ENCODE measurements at places on chromosomes 5 and 9.

- DNase-seq = no peak
These were observed 75.8 kb downstream of the KCNIP1 start for GRCh38 chr5:170579601-170580000.

- DNase-seq = no peak
These were observed 42.9 kb downstream of the STARD4 start for GRCh38 chr5:111469293-111469896.

GRCh38 chr9:137977571-137978261 is 100.1 kb downstream of the CACNA1B start:
- DNase-seq = no peak

- no peak for DNase-seq
These were observed 4.7 kb downstream of the GOLGA2 start for GRCh38 chr9:128271112-128271511.

GRCh38 chr9:128335161-128335560 is 5.2 kb upstream of the SLC27A4 start:
- DNase-seq = no peak

DNA sequence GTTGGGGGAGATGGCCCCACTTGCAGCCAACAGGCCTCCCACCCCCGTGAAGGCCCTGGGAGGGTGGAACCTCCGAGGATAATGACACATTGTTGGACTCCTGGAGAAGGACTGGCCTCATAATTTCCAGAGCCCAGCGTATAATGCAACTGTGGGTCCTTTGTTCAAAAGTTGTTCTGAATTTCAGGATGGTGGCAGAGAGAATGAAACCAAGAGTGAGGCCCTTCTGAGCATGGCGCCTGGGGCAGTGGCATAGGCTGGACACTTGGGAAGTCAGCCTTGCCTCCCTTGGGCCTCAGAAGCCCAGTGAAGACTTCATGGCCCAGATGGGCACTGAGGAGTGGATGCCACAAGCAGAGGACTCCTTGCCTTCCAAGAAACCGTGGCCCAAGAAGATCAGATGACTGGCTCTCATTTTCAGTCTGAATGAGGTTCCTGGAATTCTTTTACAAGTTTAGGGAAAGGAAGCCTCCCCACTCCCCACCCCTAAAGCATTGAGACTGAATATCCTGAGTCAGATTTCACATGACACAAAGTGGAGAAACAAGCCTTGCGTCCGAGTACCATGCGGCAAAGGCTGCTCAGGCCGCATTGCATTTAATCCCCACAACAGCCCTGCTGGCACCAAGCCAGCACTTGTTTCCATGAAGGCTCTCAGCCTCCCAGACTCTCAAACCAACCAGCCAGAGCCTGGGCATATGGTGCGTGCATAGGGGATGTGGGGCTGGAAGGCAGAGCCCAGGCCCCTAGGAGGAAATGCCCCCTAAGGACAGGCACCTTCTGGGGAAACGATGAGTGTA is 96.7 kb upstream of the SMIM23 start:
- no peak for DNase-seq

GRCh38 chr5:50751064-50751657 is 84.7 kb downstream of the PARP8 start:
- DNase-seq = peak; percentile 8

DNA sequence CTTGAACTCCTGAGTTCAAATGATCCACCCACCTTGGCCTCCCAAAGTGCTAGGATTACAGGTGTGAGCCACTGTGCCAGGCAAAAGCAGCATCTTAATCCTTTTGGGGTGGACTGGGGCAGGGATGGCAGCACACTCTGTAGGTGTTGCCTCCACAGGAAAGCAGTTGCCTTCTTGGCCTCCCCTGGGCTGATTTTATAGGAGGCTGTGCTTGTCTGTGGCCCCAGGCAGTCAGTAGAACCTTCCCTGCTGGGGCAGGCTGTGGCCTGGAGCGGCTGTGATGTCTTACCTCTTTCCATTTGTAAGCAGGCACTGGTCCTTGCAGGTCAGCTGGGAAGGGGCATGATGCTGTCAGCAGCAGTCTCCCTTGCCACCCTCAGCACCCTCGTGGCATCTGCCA is 49.8 kb downstream of the PRRC2B start:
- no peak for DNase-seq

- DNase-seq = no peak
These were observed 11.9 kb downstream of the LPCAT1 start for GRCh38 chr5:1511651-1512540.

DNA sequence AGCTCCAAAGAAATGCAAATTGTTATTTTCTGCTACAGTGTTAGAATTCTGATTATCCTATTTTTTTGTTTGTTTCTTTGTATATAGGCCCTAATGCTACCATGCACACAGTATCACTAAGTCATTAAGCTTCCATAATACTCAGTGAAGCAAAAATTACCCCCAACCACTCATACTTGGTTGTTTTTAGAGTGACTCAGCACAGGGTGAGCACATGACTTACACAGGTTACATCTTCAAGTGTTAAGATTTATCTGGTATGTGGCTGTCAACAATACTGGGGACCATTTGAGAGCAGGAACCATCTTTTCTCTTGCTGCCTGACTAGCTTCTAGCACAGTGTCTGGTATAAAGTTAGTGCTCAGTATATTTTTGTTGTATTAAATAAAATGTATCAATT is 255.8 kb upstream of the SLC24A2 start:
- no peak for DNase-seq

DNA sequence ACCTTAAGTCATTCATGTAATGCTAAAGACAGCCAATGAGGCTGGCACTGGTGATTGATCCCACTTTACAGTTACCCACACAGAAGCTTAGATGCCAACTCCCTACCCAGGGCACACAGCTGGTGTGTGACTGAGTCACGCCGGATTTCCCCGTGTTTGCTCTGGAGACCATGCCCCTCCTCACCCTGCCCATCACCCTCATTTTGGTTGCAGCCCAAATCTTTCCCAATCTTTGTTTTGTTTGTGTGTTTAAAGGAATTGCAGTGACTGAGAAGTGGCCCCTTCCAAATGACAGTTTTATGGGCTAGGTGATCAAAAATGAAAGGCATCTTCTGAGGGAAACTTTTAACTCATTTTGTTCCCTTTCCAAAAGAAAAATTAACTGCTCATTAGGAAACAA is 10.9 kb downstream of the FBXL7 start:
- no peak for DNase-seq

DNA sequence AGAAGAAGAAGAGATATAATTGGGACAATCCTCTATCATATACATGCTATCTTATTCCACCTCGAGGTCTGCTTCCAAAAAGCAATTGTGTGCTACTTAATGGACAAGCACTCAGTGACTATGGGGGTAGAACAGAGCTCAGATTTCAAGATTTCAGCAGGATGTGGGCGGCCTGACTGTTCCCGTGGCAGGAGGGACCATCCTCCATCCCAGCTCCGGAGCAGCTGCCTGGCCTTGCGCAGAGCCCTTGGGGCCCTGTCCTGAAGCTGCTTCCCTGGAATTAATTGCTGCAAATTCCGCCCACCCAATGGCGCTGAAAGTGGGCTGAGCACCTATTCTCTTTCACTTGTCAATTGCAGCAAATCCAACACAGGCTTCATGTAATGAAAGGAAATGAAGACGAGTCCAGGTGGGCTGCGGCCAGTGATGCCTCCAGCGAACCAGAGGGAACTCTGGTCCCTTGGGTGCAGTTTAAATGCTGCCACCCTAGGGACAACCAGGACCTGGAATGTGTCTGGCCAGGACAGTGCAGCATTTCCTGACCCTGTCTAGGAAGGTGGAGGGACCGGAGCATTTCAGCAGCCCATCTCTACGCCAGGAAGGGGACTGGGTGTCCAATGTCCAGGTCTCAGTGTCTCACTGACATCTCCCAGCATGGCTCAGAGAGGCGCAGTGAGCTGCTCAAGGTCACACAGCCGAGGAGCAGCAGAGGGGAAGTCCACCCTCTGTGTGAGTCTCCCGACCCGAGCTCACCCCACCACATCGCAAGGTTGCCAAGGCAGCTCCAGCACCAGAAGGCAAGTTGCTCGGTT is 50.5 kb upstream of the FCN1 start:
- peak; percentile 39 for DNase-seq

GRCh38 chr5:76714751-76715485 is 1.0 kb upstream of the F2R start:
- no peak for DNase-seq

DNA sequence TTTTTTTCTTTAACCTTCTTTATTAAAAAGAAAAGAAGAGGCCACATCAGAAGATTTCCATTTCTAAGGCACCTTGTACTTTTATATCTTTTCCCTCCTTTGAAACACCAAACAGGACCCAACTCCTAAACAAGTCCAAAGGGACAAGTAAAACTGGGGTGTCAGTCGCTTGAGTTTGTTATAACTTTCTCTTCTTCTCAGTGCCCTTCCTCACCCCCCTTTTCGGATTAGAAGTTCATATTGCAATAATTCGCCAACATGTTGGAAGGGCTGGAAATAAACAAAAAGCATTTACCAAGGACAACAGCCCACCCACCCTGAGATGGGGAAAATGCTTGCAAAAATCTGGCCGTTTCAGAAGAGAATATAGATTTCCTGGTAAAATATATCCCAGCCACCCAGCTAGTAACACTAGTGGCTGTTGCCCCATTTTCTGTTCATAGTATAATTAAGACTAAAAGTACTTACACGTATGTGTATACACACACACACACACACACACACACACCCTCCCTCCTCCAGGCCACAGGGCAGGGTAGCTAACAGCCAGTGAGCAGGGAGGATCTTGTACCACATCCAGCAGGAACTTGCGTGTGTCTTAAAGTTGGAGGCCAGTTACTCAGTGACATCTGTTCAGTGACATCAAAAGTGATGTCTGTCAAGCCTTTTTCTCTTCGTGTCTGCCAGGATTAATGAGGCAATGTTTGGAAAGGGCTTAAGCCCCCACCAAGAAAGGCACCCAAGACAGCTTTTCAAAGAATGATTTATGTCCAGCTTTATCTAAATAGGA is 149.1 kb upstream of the KLF4 start:
- DNase-seq = peak; percentile 12

- no peak for DNase-seq
These were observed 7.3 kb upstream of the SLC25A51 start for GRCh38 chr9:37911271-37911681.

DNA sequence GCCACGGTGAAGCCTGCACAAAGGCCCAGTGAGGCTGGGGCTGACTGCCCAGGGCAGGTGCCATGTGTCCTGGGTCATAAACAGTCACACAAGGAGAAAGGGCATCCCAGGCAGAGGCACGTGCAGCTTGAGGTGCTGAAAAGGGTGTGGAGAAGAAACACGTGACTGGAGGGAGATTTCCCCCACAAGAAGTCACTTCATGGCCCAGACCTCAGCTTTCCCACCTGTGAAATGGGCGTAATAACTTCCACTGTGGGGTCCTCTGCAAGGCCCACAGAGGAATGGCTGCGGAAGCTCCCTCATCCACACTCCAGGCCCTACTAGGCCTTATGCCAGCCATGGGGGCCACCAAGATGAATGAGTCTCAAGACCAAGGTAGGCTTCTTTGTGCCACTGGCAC is 20.1 kb upstream of the CPLX2 start:
- DNase-seq = no peak

DNA sequence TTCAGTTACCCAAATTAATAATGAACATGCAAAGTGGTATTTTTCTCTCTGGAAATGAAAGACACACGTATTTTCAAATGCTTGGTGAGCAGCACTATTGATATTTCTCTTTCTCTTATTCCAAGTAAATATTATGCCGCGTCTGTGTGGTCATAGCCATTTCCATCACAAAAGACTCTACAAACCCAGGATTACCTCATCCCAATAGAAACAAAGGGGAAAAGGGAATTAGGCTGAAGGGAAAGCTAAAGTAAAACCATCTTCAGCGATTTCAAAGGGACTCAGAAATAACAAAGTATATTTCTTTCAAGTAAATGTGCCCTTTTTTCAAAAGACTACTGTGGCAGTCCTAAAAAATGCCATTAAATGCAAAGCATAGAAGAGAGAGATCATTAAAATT is 62.0 kb upstream of the FST start:
- no peak for DNase-seq

- no peak for DNase-seq
These were observed 263.5 kb downstream of the CD180 start for GRCh38 chr5:66933066-66933465.

DNA sequence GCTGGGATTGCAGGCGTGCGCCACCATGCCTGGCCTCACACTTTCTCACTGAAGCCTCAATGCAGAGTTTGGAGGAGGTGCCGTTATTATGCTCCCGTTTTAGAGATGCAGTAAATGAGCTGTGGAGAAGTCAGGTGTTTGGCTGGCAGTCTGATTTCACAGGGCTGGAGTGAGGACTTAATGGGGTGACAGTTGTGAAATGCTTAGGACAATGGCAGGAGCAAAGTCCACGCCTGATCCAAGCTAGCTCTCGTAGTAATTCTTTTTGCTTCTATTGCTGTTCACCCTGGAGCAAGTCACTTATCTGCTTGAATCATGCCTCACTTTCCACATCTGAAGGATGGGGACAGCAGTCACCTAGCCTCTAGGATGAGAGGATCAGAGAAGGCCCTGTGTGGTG is 21.8 kb downstream of the UNC5A start:
- no peak for DNase-seq

GRCh38 chr5:42090162-42090561 is 165.1 kb downstream of the FBXO4 start:
- no peak for DNase-seq

- peak; percentile 2 for DNase-seq
These were observed 6.2 kb downstream of the NR6A1 start for GRCh38 chr9:124764774-124765438.

DNA sequence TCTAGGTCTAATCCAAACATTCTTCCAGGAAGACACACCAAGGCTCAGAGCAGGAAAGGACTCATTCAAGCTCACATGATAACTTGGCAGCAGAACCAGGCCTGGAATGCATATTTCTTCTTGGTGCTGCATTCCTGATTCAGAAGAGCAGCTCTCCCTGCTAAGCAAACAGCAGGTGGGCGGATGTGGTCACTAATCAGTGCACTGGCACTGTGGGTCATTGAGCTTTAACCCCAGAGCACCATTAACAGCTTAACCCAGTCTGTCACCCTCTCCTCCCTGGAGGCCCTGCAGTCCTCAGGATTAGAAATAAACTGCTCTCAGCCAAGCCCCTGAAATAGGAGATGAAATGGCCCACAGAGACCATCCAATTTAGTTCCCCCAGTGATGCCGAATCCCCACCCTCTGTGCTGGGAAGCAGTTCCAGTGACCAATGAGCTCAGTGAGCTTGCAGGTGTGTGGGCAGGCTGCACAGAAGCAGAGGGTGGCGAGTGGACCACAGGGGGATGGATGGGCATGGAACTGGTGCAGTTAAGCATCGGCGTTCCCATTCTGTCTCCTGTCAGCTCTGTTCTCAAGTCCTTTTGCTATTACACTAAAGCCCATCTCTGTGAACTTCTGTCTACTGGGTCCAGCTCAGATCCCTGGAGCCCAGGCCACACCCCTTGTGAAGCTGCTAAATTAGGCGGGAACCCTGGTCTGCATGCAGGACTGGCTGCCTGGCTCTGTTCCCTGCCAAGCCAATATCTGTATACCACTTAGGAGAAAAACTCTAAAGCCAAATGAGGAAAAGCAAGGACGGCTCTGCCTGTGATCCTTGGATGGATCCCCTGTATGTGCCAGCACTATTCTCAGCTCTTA is 16.6 kb upstream of the MEGF9 start:
- no peak for DNase-seq

- DNase-seq = no peak
These were observed 77.6 kb downstream of the ADAMTS2 start for GRCh38 chr5:179267671-179268083.
